ENCODE measurements at places on chromosomes 5 and 9. TPM values are rescaled to one million over a fixed set of nuclear protein-coding genes. Genes with fewer than 3 reads are reported as not detected.

The ARID3C gene
- 0.19 TPM for total RNA-seq

- DNase-seq: no peak
Measured at GRCh38 chr5:91016954-91017700, 366.0 kb downstream of the ARRDC3 start.

GRCh38 chr5:150663936-150664335 is 2.9 kb downstream of the MYOZ3 start:
- DNase-seq: no peak

The REEP2 gene
- total RNA-seq: 37.7 TPM

The SLC34A1 gene
- 0.05 TPM for total RNA-seq
